ENCODE measurements at places on chromosomes 6 and 20. TPM values are rescaled to one million over a fixed set of nuclear protein-coding genes. Genes with fewer than 3 reads are reported as not detected.
A peak's percentile ranks its signal among the peaks of the same experiment; 100 is the strongest.

- H3K27ac ChIP-seq = peak within 1 kb of the TSS; percentile 23
- H3K4me1 ChIP-seq = peaks cover 19% of the 10 kb centered on the region
- H3K27me3 ChIP-seq = no peaks in the 10 kb centered on the region
- peak; percentile 75 for DNase-seq
Observed at GRCh38 chr6:43455531-43456428, at the start of gene DLK2. TSS of gene DLK2 (minus strand) at chr6:43455548. CDS start at chr6:43454825, 723 bp downstream.

DNA sequence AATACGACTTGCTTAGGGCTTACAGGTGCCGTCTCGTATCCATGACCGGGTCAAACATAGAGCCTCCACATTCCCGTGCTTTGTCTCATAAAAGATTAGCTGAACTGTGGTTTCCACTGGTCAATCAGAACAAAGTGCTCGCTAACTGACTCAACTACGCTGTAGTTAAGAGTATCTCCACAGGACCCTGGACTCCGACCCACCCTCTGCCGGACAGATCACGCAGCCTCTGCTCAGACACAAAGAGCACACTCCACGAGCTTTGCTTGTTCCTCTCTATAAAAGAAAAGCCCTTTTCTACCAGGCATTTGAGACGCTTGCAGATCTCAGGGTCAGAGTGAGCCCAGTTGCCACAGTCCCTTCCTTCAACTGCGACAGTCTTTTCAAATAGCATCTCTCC, 298.7 kb upstream of the CDH4 start:
- H3K36me3 ChIP-seq = no peaks in the 10 kb centered on the region
- no peak for DNase-seq
- H3K27ac ChIP-seq = no peak overlapping the region

DNA sequence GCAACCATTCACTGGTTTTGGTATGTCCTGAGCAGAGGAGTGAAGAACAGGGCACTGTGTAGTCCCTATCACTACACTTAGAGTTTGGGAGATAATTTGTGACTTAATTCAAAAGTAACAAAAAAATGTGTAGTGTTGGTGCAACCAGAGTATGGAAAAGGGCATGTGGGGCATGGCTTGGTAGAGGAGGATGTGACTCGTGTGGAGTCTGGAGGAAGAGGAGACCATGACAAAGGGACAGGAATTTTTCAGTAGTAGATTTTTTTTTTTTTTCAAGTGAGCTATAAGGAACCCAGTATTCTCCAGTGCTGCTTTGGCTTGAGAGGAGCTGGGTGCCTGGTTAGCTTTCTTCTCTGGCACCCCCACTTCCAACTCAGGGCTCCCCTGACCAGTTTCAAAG, 5.1 kb downstream of the MTRES1 start:
- peaks cover 22% of the 10 kb centered on the region for H3K4me1 ChIP-seq
- DNase-seq = no peak
- H3K36me3 ChIP-seq = peaks cover 2% of the 10 kb centered on the region
- no peak overlapping the region for H3K27ac ChIP-seq
- H3K27me3 ChIP-seq = no peaks in the 10 kb centered on the region
- no peak overlapping the region for H3K4me3 ChIP-seq

GRCh38 chr20:25085756-25086495, 4.0 kb upstream of the VSX1 start:
- no peaks in the 10 kb centered on the region for H3K36me3 ChIP-seq
- no peak overlapping the region for H3K4me3 ChIP-seq
- DNase-seq = no peak
- H3K27me3 ChIP-seq = peaks cover 49% of the 10 kb centered on the region
- peaks cover 43% of the 10 kb centered on the region for H3K4me1 ChIP-seq

DNA sequence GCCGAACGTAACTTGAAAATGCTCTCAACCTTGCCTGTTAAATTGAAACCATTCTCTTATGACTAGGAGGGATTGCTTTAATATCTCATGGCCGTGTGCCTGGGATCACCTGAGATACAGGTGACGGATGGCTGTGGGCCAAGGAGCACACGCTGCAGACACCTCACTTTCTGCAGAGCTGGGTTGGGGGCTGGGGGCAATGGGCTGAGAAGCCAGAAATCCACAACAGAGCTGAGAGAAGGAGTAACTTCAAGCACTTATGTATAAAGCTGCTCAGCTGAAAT, 170.9 kb downstream of the DTNBP1 start:
- no peak overlapping the region for H3K27ac ChIP-seq
- H3K4me3 ChIP-seq = no peak overlapping the region
- peaks cover 7% of the 10 kb centered on the region for H3K4me1 ChIP-seq
- DNase-seq = no peak
- no peaks in the 10 kb centered on the region for H3K27me3 ChIP-seq

GRCh38 chr6:88538130-88538706, 372.1 kb upstream of the CNR1 start:
- H3K36me3 ChIP-seq = no peaks in the 10 kb centered on the region
- no peak for DNase-seq
- H3K4me3 ChIP-seq = no peak overlapping the region
- H3K4me1 ChIP-seq = no peaks in the 10 kb centered on the region

GRCh38 chr6:56424064-56424463, 176.7 kb upstream of the COL21A1 start:
- H3K27me3 ChIP-seq = no peaks in the 10 kb centered on the region
- no peaks in the 10 kb centered on the region for H3K36me3 ChIP-seq
- no peaks in the 10 kb centered on the region for H3K4me1 ChIP-seq
- no peak overlapping the region for H3K27ac ChIP-seq
- DNase-seq = no peak
- H3K4me3 ChIP-seq = no peak overlapping the region

- H3K4me1 ChIP-seq = peaks cover 45% of the 10 kb centered on the region
- no peak overlapping the region for H3K4me3 ChIP-seq
- DNase-seq = no peak
- peaks cover 28% of the 10 kb centered on the region for H3K36me3 ChIP-seq
- peak overlapping the region; percentile 0 for H3K27ac ChIP-seq
Observed at GRCh38 chr20:31693987-31694661, 28.5 kb downstream of the BCL2L1 start.

DNA sequence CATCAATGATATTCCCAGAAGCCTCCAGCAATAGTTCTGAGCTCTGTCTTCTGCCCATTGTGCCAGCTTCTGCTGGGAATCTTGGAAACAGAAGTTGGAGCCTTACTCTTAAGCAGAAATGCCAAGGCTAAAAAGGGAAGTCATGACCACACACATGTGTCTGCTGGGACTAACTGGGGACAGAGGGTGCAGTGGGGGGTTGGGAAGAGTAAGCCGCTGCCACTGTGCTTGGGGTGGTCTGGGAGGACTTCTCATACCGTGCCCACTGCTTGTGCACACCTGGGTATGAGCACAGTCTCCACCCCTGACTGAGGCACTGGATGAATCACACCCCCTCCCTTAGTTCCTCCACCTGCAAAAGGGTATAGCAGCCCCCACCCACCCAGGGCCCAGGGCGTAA, 90.7 kb downstream of the CDC5L start:
- H3K27ac ChIP-seq = no peak overlapping the region
- H3K4me1 ChIP-seq = peaks cover 9% of the 10 kb centered on the region
- H3K36me3 ChIP-seq = no peaks in the 10 kb centered on the region
- no peak for DNase-seq
- H3K4me3 ChIP-seq = no peak overlapping the region

- no peak overlapping the region for H3K4me3 ChIP-seq
- H3K36me3 ChIP-seq = no peaks in the 10 kb centered on the region
- H3K27ac ChIP-seq = no peak overlapping the region
- H3K27me3 ChIP-seq = no peaks in the 10 kb centered on the region
- no peaks in the 10 kb centered on the region for H3K4me1 ChIP-seq
Observed at GRCh38 chr6:90790058-90790457, 203.2 kb upstream of the MAP3K7 start.

DNA sequence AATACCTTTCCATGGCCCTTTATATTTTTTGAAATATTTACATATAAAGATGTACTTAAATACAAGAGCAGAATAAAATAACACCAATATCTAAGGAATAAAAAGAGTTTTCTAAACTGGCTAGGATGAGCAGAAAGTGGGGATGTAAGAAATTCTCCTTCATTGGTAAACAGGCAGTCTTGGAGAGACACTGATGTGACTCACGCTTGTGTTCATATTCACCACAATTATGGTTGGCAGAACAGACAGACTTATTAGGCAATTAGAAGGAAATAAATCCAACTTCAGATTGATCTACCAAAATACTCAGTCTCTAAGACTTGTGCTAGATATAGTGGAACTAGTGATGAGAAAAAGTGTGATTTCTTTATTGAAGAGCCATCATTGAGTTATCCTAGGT, 463.7 kb downstream of the CDC5L start:
- H3K4me1 ChIP-seq = peaks cover 2% of the 10 kb centered on the region
- no peaks in the 10 kb centered on the region for H3K36me3 ChIP-seq
- H3K27ac ChIP-seq = no peak overlapping the region
- H3K27me3 ChIP-seq = no peaks in the 10 kb centered on the region
- H3K4me3 ChIP-seq = no peak overlapping the region

DNA sequence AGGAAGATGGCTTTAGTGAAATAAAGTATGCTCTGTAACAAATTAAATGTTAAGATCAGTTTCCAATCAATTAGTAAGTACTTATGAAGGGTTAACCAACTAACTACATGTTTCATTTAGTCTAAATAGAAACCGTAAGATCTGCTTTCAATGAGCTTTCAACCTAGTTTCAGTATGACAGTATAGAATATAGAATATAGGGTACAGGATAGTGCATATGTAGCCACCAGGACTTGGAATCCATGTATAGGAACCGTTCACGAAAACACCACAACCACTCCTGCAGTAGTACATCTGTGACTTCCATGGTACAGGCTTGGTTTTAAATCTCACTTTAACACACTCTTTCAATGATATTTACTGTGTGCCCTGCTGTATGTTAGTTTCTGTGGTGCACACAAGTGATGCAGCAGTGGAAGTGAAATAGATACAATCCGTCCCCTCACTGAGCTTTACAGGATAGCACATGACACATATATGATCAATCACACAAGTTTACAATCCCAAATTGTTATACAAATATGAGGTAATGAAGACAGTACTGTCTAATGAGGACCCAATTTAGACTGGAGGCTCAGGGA, 479.7 kb upstream of the MARCKS start:
- H3K27me3 ChIP-seq = no peaks in the 10 kb centered on the region
- H3K36me3 ChIP-seq = no peaks in the 10 kb centered on the region
- no peak for DNase-seq
- no peak overlapping the region for H3K4me3 ChIP-seq

DNA sequence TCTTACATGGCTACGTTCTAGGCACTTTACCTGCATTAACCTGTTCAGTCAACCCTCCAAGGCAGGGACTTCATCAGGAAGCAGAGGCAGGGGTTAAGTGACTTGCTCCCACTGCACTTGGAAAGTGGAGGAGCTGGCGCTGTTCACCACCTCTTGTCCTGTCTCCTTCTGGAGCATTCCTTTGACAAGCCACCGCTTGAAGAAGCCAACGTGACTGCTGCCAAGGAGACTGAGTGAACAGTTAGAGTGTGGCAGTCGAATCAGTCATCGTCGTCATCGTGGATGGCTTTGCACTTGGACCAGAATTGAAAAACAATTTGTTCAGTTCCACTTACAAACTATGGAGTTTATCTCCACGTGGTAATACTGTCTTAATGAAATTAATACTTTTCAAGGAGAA, 60.9 kb downstream of the TULP4 start:
- H3K4me1 ChIP-seq = no peaks in the 10 kb centered on the region
- no peak for DNase-seq
- no peak overlapping the region for H3K27ac ChIP-seq
- H3K27me3 ChIP-seq = no peaks in the 10 kb centered on the region

- no peak for DNase-seq
- H3K4me1 ChIP-seq = no peaks in the 10 kb centered on the region
- no peaks in the 10 kb centered on the region for H3K27me3 ChIP-seq
- no peak overlapping the region for H3K4me3 ChIP-seq
- peaks cover 15% of the 10 kb centered on the region for H3K36me3 ChIP-seq
Observed at GRCh38 chr6:20575704-20576451, 41.6 kb downstream of the CDKAL1 start.

DNA sequence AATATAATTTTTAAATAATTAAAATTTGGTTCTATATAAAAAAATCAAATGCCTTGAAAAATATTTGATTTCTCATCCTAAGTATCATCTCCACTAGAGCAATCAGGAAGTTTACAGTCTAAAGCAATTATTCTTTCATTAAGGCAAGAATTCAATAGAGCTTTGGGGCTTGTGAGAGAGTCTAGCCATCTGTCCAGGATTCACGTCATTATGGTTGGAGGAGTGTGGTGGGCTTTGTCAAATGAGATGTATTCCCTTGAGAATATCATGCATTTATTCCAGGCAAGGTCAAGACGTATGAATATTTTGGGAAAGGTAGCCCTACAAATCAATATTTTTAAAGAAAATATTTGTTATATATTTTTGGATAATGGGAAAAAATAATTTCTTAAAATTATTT, 132.4 kb downstream of the ELOVL4 start:
- H3K4me3 ChIP-seq = no peak overlapping the region
- H3K36me3 ChIP-seq = no peaks in the 10 kb centered on the region
- H3K4me1 ChIP-seq = no peaks in the 10 kb centered on the region
- H3K27me3 ChIP-seq = no peaks in the 10 kb centered on the region

GRCh38 chr20:33709905-33710541, 10.1 kb downstream of the PXMP4 start:
- no peak overlapping the region for H3K27ac ChIP-seq
- DNase-seq = no peak
- H3K36me3 ChIP-seq = peaks cover 55% of the 10 kb centered on the region
- no peak overlapping the region for H3K4me3 ChIP-seq
- peaks cover 5% of the 10 kb centered on the region for H3K4me1 ChIP-seq

DNA sequence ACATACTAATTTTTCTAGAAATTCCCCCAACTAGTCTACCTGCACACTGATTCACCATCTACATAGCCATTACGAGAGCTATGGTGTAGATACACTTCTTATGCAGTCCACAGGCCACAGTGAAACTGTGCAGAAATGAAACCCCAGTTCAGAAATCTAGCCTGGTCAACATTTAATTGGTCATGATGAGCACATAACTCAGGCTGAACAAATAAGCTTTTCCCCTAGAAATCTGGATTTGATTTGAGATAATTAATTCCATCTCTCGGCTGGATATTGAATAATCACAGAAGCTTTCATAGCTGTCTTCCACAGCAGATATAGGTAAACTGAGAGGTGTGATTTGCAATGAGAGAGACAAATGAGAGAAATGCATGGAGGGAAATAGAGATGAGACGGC, 22.6 kb upstream of the TINAG start:
- H3K4me3 ChIP-seq = no peak overlapping the region
- no peaks in the 10 kb centered on the region for H3K36me3 ChIP-seq
- H3K27me3 ChIP-seq = no peaks in the 10 kb centered on the region
- no peak for DNase-seq
- H3K27ac ChIP-seq = no peak overlapping the region

DNA sequence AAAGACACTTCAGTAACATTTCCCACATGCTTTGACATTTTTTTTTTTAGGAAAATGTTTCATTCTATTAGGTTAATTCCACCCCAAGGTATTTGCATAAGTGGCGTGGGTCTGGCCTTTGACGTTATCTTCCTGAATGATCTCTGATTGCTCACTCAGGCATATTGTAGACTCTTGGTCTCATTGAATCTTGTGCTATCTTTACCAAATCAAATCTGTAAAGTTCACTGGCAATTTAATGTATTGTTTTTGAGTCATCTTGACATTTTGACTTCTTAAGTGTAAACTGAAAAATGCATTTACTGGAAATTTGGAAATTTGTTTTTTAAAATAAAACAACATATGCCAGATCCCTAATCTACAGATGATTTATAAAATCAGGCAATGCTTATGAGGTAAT, 16.0 kb upstream of the VIP start:
- H3K4me3 ChIP-seq = no peak overlapping the region
- no peaks in the 10 kb centered on the region for H3K27me3 ChIP-seq
- H3K36me3 ChIP-seq = no peaks in the 10 kb centered on the region
- no peak for DNase-seq

HFE gene
- 0.28 TPM for total RNA-seq

DEFB132 gene
- not detected for total RNA-seq

LY6G6F gene
- not detected for total RNA-seq

TNFRSF6B gene
- total RNA-seq = 2.6 TPM

LY6G5C gene
- 0.67 TPM for total RNA-seq

TSBP1 gene
- total RNA-seq = not detected

RNF8 gene
- total RNA-seq = 4.9 TPM

TFAP2C gene
- not detected for total RNA-seq

GJA1 gene
- not detected for total RNA-seq
